CD14-positive monocyte (primary cell): ENCODE measurements at places on chromosomes 1 and 21. TPM values are rescaled to one million over a fixed set of nuclear protein-coding genes. Genes with fewer than 3 reads are reported as not detected.

CRB1 gene
- polyA plus RNA-seq = not detected

LRRIQ3 gene
- polyA plus RNA-seq = 0.13 TPM in 1 of 2 replicates, not detected in the other

DNA sequence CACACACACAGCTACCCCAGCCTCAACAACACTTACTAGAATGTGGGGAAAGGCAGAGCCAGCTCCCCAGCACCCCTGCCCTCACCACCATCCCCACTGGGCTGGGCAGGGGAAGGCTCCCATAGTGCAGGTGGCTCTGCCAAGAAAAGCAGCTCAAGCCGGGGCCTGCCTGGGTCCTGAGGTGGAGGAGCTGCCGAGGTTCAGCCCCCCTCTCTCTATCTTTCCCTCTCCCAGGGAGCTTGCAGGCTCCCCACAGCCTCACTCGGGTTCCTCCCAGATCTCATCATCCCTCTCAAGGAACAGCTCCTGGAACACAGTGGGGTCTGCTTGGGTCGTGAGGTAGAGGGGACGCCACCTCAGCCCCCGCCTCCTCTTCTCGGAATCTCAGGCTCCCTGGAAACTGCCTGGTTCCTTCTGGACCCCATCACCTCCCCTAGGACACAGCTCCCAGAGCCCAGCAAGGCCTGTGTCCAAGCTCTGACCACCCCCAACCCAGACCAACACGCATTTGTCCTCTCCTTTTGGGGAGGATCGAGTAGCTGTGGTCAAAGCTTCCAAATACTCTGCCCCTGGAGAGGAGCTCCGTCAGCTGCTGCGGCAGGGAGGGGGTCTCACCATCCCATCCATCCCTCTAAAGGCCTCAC is 704 bp downstream of the S100A16 start:
- no peak for DNase-seq

DNA sequence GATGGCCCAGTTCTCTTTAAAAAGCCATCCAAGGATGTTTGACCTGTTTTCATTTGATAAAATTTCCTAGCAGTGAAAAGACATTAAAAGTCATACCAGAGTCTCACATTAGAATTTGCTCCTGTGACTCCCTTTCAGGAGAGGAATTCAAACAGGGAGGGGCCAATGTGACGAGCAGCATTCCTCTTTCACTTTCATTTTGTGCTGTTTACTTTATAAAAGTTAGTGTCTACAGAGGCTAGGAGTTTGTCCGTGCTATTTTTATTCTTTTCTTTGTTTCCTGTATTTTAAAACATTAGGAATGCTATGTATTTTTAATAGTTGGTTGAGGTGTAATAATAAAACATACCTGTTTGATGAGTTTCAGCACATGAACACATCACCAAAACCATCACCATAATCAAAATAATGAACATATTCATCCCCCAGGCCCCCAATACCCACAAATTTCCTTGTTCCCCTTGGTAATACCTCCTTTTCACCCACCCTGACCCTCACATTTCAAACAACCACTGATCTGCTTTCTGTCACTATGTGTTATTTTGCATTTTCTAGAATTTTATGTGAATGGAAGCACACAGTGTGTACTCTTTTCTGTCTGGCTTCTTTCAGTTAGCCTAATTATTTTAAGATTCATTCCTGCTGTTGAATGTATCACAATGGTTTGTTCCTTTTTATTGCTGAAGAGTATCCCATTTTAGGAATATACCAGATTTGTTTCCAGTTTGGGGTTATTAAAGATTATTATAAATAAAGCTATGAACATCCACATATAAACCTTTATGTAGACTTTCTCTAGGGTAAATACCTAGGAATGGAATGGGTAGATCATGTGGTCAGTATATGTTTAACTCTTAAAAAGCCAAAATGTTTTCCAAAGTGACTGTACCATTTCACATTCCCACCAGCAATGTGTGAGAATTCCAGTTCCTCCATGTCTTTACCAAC is 129.5 kb downstream of the TENT5C start:
- DNase-seq = peak; percentile 16

GRCh38 chr1:85428471-85429089 is 36.4 kb downstream of the DDAH1 start:
- peak; percentile 18 for DNase-seq
